ENCODE measurements at places on chromosomes 7 and 10.
A peak's percentile ranks its signal among the peaks of the same experiment; 100 is the strongest.

DNA sequence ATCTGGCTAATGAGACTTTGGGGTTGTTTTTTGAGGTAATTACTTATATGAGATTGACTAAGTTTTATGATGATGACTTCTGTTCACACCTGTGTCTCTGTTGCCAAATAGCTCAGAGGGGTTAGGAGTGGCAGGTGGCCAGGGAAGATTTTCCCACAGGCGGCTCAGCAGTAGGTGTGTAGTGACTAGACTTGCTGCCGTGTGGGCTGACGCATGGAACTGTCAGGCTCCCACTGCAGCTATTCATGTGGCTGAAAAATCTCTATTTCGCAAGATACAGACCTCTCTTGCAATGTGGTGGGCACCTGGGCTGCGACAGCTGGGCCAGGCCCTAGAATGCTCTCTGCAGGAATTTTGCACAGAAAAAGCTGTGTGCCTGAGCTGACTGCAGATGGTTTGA, 1.4 kb downstream of the CPA4 start:
- no peak for DNase-seq

DNA sequence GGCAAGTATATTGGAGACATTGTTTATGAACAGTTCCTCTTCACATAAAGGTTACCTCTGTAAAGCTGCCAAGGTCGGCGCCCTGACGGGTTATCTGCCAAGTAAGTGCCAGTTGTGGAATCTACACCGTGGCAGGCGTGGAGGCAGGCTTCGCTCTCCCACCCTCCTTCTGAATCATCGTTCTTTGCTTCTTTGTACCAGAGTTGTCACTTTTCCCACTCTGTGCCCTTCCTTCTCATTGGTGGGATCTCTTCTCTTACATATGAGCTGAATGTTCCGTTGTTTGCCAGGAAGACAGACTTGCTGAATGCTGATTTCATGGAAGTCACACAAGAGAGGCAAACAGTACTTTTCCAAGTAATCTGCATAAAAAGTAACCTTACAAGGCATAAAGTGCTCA, 40.6 kb upstream of the PTPRZ1 start:
- peak; percentile 83 for DNase-seq

DNA sequence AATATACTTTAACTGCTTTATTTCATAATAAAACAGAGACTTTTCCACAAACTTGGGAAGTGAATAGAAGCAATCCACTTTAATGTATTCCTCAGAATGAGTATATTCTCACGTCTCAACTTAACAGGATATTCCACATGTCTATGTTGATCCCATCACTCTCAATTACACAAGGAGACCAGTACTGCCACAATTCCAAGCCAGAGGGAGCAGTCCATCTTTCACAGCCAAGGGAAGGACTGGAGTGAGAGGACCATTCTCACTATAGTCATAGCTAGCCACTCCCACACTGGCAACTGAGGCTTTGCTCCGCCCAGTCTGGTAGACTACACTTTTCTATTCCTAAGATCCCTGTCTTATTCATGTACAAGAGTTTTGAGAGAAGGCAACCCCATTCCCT, 553.9 kb downstream of the CNTNAP2 start:
- DNase-seq: no peak

GRCh38 chr10:69895759-69896158, 94.1 kb downstream of the COL13A1 start:
- no peak for DNase-seq

GRCh38 chr7:66052447-66052846, 23.2 kb upstream of the ASL start:
- no peak for DNase-seq

DNA sequence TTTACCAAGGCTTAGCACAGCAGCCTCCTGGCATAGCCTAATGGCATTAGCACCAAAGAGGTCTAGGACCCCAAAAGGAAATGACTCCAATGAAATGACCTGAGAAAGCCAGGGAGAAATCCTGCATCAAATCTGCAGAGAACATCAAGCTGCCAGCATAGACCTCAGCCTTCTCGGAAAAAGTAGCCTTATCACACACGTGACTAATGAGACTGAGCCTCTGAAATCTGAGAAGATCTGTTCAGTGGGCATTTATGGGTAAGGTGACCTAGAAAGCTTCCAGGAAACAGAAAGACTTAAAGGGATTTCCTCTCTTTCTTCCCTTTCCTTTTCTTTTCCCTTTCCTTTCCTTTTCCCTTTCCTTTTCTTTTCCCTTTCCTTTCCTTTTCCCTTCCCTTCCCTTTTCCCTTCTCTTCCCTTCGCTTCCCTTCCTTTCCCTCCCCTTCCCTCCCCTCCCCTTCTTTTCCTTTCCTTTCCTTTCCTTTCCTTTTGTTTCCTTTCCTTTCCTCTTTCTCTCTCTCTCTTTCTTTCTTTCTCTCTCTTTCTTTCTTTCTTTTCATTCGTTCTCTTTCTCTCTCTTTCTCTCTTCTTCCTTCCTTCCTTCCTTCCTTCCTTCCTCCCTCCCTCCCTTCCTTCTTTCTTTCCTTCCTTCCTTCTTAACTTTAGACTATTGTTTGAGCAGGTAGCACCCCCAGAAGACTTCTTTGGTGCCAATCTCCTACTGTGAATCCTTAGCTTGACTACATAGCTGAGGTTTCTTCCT, 23.1 kb upstream of the PTTG1IP2 start:
- no peak for DNase-seq

GRCh38 chr10:1432161-1432560, 305.2 kb downstream of the ADARB2 start:
- DNase-seq: no peak

Measured in NCI-H1105 treated with DMSO at 0.1 percent for 48 hours (cell line).